A549 treated with RU486 at 1 μM for 4 hours (cell line): ENCODE measurements at places on chromosomes 2 and 18. TPM values are rescaled to one million over a fixed set of nuclear protein-coding genes. Genes with fewer than 3 reads are reported as not detected.

Gene LRP1B
- 0.01 TPM in 1 of 5 replicates, not detected in the others for total RNA-seq

Gene CDH7
- total RNA-seq, result 0.05 TPM in 1 of 5 replicates, not detected in the others

Gene WNT10A
- total RNA-seq, result 0.07 to 0.31 TPM in 2 of 5 replicates, not detected in the others

Gene HOXD1
- 0.12 to 0.44 TPM (median 0.21 TPM) in 5 replicates for total RNA-seq

Gene ABCB11
- 0.02 to 0.31 TPM (median 0.05 TPM) in 3 of 5 replicates, not detected in the others for total RNA-seq

Gene SERPINE2
- total RNA-seq, result 202 to 245 TPM (median 205 TPM) in 5 replicates

Gene CROCC2
- not detected in 5 replicates for total RNA-seq

Gene KCNS3
- total RNA-seq, result 0.87 to 1.3 TPM (median 1.1 TPM) in 5 replicates

Gene SERPINB3
- total RNA-seq, result 0.09 to 0.21 TPM (median 0.14 TPM) in 3 of 5 replicates, not detected in the others

Gene CNTNAP5
- not detected in 5 replicates for total RNA-seq

Gene EIF2AK2
- total RNA-seq, result 12.9 to 32.6 TPM (median 24.1 TPM) in 5 replicates

Gene UGT1A1
- total RNA-seq, result 0.66 to 1.2 TPM (median 0.83 TPM) in 5 replicates

Gene RNASEH1
- 49.5 to 65.5 TPM (median 53.2 TPM) in 5 replicates for total RNA-seq

Gene RUFY4
- not detected in 5 replicates for total RNA-seq

Gene KCNJ3
- total RNA-seq, result not detected in 5 replicates

Gene NEB
- total RNA-seq, result 0.17 to 0.47 TPM (median 0.37 TPM) in 5 replicates

Gene TMEM169
- total RNA-seq, result 0.32 to 0.47 TPM (median 0.38 TPM) in 5 replicates

Gene HADHA
- total RNA-seq, result 117 to 146 TPM (median 129 TPM) in 5 replicates

Gene FBXO41
- total RNA-seq, result 4.3 to 6.0 TPM (median 5.3 TPM) in 5 replicates

Gene ASB18
- not detected in 5 replicates for total RNA-seq

Gene TMEFF2
- 0.20 to 0.94 TPM (median 0.26 TPM) in 5 replicates for total RNA-seq

Gene RNF144A
- total RNA-seq, result 4.5 to 8.2 TPM (median 7.6 TPM) in 5 replicates

Gene INPP5D
- 0.43 to 1.4 TPM (median 0.51 TPM) in 5 replicates for total RNA-seq

Gene ITGA6
- 22.6 to 47.4 TPM (median 46.1 TPM) in 5 replicates for total RNA-seq

Gene AGPS
- total RNA-seq, result 35.7 to 49.7 TPM (median 45.0 TPM) in 5 replicates

Gene FAP
- total RNA-seq, result 0.06 TPM in 1 of 5 replicates, not detected in the others

Gene ASB3
- total RNA-seq, result 9.1 to 14.2 TPM (median 12.6 TPM) in 5 replicates

Gene STAT4
- total RNA-seq, result 3.4 to 4.9 TPM (median 4.3 TPM) in 5 replicates

Gene NXPH2
- not detected in 5 replicates for total RNA-seq
